ENCODE measurements at places on chromosomes 3 and 15.

GRCh38 chr3:126711121-126711760 lies 7.2 kb downstream of the CHCHD6 start:
- peak; percentile 61 for DNase-seq

DNA sequence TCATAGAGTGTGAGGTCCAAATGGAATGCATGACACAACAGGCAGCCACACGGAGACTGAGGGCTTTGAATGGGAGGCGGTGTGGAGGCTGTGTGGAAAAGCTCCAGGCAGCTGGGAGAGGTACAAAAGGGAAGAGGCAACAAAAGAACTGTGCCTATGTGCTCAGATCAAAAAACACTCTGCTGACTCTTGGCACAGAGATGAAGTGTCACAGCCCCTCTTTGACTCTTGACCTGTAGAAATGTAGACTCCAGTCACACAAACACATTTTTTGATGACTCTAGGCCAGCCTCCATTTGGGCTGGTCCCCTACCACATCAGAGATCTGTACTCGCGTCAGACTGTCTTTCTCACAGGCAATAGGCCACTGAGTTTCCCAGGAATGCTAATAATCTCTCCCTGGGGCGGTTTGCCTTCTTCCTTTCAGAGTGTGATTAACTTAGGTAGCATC lies 456.0 kb downstream of the TUSC7 start:
- no peak for DNase-seq

- DNase-seq, result no peak
These were observed 216.8 kb downstream of the RSL24D1 start for GRCh38 chr15:54979964-54980363.

DNA sequence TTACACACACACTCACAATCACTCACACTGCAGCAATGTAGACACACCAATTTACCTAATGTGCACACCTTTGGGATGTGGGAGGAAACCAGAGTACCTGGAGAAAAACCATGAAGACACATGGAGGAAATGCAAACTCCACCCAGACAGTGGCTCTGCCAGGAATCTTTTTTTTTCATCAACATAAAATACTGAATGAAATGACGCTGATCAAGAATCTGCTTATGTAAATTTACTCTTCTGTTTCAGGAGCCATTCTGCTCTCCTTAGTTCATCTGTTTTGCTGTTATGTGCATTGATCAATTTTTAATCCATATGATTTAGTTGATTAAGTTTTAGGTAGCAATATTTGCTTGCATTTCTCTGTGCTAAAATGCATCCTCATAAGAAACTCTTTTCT lies 414.2 kb upstream of the CCDC54 start:
- DNase-seq, result no peak

GRCh38 chr3:45529697-45530096 lies 64.9 kb upstream of the LIMD1 start:
- DNase-seq, result no peak

DNA sequence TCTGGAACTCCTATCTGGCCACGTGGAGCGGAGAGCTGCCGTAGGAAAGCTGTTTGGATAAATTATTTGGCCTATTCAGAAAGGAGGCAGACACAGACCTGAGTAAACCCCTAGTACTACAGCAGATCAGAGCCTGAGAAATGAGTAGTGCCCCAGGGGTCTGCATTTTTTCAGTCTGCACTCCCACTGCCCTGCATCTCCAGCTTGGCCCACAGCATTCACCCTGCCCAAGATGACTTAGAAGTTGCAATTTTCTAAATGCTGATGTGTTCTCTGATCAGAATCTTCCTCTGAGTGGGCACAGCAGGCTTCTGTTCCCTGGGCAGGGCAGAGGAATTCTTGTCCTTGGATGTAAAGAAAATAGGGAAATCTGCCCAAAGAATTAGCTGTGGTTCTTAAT lies 55.1 kb upstream of the PIK3CB start:
- no peak for DNase-seq

DNA sequence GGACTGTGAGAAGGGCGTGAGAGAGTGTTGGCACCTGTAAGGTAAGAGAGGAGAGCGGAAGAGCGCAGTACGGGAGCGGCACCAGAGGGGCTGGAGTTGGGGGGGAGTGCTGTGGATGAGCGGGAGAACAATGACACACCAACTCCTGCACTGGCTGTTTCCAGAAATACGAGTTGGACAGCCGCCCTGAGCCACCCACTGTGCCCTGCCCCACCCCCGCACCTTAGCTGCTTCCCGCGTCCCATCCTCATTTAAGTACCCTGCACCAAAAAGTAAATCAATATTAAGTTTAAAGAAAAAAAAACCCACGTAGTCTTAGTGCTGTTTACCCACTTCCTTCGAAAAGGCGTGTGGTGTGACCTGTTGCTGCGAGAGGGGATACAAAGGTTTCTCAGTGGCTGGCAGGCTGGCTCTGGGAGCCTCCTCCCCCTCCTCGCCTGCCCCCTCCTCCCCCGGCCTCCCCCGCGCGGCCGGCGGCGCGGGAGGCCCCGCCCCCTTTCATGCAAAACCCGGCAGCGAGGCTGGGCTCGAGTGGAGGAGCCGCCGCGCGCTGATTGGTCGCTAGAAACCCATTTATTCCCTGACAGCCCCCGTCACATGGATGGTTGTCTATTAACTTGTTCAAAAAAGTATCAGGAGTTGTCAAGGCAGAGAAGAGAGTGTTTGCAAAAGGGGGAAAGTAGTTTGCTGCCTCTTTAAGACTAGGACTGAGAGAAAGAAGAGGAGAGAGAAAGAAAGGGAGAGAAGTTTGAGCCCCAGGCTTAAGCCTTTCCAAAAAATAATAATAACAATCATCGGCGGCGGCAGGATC lies at the start of gene SOX2:
Gene SOX2 (plus strand): TSS at position 601 of the 811 bp plus-strand sequence. CDS start 436 bp downstream, outside the sequence.
- peak; percentile 21 for DNase-seq

DNA sequence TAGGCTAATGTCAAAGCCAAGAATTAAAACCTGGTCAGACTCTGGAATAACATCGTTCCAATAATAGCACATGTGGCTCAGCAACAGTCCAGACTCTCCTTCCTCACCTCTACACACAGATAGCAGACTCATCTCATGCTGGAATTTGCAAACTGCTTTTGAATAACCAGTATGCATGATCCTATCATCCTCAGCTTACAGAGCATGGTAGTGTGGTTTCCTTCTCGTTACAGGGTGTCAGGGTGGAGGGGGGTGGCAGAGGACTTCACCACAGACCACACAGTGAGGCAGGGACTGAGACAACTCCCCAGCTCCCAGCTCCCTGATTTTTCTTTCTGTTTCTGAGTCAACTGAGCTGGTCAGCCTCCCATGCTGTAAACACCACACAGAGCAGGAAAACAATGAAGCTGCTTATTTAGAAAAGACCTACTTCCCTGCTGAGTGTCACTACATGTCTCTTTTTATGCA lies 101.6 kb downstream of the RPL22L1 start:
- DNase-seq, result peak; percentile 24

DNA sequence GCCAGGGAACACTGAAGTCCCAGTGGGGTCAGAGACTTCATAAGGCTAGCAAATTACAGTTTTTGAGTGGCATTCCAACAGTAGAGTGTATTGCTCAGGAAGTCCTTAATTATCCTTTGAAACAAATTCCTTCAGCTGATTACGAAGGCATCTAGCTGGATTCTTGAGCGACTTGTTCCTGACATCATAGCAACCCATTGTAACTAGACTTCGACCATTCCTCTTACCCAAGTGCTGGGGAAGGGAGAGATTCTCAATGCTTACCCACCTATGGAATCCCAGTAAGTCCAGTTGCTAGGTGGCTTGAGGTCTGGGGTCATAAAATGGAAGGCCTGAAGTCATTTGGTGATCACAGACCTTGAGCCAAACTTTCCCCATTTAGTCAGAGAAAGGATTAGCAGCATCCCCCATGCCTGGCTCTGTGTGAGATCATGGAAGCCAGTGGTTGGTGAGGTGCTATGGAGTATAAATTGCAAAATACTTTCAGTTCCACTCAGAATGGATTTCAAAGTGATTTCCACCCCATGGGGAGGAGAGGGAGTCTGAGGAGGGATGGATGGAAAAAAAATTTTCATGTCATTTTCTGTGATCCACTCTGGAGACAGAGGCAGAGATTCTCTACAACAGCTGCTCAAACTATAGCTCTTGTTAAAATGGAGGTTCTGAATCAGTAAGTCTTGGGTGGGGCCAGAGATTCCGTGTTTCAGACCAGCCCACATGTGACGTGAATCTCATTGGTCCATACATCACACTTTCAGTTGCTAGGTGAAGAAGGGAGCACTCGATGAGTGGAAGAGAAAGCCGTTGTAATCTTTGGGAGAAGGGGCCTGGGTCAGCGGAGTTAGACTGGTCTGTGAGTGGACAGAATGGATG lies 45.7 kb downstream of the CD86 start:
- DNase-seq, result peak; percentile 33

- no peak for DNase-seq
These were observed 123.6 kb upstream of the MLF1 start for GRCh38 chr3:158447408-158447807.

- peak; percentile 50 for DNase-seq
These were observed 109.8 kb downstream of the IL12A start for GRCh38 chr3:160098261-160098908.

GRCh38 chr3:129577925-129578786 lies 28.3 kb downstream of the PLXND1 start:
- DNase-seq, result no peak

GRCh38 chr3:57943525-57944495 lies 64.4 kb upstream of the FLNB start:
- DNase-seq, result no peak

DNA sequence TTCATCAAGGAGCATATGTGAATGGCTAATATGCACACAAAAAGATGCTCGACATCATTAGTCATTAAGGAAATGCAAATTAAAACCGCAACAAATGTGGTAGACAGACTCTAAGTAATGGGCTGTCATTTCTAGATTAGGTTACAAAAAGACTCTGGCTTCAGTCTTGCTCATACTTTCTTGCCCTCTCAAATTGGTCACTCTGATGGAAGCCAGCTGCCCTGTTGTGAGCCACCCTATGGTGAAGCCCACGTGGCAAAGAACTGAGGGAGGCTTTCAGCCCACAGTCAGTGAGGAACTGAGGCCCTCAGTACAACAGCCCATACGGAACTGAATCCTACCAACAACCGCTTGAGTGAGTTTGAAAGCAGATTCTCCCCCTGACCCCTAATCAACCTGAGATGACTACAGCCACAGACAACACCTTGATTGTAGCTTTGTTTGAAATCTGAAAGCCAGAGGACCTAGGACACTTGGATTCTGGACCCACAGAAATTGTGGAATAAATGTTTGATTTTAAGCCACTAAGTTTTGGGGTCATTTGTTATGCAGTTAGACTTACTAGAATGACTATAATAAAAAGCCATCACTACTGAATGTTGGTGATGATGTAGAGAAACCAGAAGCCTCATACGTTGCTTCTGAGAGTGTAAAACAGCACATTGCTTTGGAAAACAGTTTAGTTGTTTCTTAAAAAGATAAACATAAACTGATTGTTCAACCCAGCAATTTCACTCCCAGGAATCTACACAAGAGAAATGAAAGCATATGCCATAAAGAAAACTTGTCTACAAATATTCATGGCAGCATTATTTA lies 45.7 kb downstream of the EHHADH start:
- peak; percentile 49 for DNase-seq

DNA sequence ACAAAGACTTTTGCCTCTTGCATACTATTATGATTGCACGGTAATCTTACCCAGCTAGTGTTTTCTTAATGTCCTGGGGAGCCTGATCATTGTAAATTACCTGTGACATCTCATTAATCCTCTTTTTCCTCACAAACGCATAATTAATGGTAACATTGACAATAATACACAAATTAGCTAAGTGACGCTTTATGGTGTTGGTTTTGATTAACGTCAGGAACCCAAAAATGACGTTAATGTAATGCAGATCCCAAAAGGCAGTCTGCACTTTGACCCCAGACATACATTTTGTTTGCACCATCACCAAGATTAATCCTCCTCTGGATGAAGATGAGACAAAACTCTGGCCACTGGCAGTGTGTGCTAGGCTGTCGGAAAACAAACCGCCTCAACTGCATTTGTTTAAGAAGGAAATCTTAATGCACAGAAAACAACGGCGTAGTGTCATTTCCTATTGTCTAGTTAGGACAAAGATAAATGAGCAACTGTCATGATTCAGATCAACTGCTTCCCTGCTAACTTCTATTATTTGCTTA lies 83.9 kb upstream of the CDIN1 start:
- no peak for DNase-seq

DNA sequence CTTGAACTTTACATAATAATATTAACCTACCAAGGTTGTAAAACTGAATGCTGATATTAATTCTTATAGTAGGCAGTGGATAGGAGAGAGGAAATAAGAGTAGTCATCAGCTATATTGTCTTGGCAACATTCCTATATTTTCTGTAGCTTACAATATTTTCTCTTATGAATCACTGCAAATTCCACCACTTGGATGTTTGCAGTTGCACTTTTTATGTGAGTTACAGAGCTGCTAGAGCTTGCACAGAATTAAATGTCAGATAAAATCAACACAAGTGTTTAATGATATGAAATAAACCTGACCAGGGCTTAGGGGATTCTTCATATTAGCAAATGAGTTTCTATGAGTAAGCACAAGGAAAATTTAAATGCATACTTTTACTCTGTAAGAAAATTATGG lies 1710.1 kb downstream of the SI start:
- peak; percentile 0 for DNase-seq

- DNase-seq, result no peak
These were observed 780.8 kb upstream of the GOLIM4 start for GRCh38 chr3:168876346-168877035.

GRCh38 chr3:12518261-12519028 lies 26.9 kb downstream of the MKRN2OS start:
- DNase-seq, result no peak

DNA sequence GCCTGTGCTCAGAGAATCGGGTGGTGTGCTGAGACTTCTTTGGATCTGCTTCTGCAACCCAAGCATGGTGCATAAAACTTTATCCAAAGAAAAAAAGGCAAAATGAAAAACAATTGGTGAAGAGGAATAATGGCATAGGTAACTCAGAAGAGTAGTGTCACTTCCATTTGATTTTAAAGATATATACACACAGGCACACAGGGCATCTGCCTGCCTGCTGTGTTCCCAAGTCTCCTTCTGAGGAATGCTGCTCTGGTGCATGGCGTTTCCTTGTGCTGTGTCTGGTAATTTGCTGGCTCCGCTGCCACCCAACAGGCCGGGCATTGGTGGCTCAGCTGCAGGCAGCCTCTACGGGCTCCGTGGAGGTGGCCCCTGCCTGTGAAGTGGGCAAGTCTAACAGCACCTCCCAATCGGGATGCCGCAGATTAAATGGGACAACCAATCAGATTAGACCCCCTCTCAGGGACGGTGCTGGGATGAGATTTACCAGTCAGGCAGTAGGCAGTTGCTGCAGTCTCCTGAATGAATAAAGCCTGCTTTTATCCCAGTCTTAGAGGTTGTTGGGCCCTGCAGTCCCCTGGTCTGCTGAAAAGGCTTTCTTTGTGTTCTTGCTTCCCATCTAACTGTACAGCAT lies 253.7 kb upstream of the RASGRP1 start:
- DNase-seq, result no peak

GRCh38 chr3:59320080-59320479 lies 270.3 kb upstream of the CFAP20DC start:
- DNase-seq, result no peak

DNA sequence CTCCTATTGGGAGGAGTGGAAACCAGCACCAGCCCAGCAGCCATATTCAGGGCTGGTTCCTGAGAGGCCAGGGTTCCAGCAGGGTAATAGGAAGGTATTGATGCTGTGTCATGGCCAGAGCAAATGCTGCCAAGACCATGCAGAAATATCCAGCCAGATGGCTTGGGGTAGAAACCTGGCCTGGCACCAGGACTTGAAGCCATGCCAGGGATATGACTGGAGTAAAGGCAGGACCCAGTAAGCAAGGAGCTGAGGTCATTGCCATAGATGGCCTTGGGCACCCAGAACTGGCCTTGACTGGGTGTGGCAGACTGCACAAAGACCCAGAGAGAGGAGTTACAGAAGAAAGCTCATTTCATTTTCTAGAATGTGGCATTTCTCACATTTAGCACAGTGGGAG lies 257.6 kb upstream of the GOLGA6L4 start:
- DNase-seq, result no peak
